Cortex of kidney (tissue), 1 donor: ENCODE measurements at places on chromosomes 4 and X.

- no peak for DNase-seq
Observed at GRCh38 chrX:120759685-120760084, 116.0 kb downstream of the CT47B1 start.

- DNase-seq, result no peak
Observed at GRCh38 chr4:174882317-174882992, 35.7 kb upstream of the ADAM29 start.

- no peak for DNase-seq
Observed at GRCh38 chrX:108199691-108200090, 108.1 kb downstream of the ATG4A start.

DNA sequence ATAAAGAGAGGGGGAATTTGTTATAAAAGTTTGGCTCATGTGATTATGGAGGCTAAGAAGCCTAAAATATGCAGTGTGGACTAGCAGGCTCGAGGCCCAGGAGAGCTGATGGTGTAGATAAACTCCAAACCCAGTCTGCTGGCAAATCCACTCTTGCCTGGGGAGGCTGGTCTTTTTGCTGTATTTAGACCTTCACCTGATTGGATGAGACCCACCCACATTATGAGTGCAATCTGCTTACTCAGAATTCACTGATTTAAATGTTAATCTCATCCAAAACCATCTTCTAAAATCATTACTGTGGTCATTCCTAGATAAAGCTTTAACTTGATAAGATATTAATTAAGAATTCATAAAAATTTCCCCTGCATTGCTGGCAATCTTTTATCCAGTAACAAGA lies 473.2 kb downstream of the TMA16 start:
- no peak for DNase-seq

- no peak for DNase-seq
Observed at GRCh38 chr4:105568584-105568983, 16.2 kb downstream of the ARHGEF38 start.

DNA sequence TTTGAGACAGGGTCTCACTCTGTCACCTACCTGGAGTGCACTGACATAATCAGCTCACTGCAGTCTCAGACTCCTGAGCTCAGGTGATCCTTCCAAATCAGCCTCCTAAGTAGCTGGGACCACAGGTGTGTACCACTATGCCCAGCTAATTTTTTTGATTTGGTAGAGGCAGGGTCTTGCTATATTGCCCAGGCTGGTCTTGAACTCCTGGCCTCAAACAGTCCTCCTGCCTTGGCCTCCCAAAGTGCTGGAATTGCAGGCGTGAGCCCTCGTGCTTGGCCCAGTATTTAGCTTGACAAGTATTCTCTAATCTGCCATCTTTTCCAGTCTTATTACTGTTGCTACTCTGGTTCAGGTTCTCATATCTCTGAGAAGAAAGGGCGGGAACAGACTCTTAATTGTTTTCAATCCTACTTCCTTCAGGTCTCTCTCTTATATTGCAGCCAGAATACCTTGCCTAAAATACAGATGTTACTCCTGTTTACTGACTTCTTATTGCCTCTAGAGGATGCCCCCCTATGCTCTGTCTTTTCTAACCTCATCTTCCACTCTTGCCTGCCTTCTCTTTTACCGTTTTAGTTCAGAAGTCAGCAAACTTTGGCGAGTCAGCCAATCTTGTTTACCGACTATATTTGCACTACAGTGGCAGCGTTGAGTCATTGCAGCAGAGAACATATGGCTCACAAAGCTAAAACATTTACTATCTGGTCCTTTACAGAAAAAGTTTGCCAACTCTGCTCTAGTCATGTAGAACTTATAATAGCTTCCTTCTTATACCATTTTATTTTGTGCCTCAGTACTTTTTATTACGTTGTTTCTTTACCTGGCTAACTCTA lies 19.0 kb downstream of the MRPL1 start:
- DNase-seq, result no peak

DNA sequence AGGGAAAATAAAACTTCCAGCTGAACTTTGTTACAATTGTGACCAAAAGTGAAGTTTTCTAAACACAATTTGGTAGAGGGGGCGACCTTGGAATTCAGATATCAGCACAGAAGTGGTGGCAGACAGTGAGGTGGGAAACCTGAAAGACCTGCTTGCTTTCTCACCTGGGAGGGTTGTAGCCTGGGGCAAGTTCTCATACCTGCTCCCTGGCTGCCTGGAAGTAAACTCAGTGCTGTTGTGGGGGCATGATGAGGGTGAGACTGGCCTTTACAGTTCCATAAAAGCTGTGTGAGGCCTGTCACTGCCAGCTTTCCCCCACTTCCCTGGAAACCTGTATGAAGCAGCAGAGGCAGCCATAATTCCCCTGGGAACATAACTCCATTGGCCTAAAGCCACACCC lies 1180.2 kb downstream of the FAM133A start:
- DNase-seq, result no peak

- DNase-seq, result no peak
Observed at GRCh38 chrX:153806999-153807575, 12.6 kb downstream of the SSR4 start.

GRCh38 chrX:24110069-24110468 lies 39.5 kb upstream of the ZFX start:
- no peak for DNase-seq

DNA sequence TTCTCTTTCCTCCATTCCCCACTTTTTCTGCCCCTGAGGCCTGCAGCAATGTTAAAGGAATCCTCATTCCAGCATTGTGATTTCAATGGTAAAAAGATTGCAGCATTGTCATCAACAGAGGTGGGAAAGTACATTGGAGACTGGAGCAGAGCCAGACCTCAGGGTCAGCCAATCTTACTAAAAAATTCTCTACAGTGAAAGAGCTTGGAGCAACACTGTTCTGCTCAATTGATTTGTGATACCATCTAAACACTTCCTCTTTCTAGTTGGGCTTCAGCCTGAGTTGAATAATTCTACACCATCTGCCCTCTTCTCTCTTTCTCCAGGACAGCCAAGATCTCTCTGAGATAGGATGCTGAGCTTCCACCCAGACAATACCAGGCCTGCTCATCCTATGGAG lies 176.5 kb downstream of the AR start:
- DNase-seq, result no peak

DNA sequence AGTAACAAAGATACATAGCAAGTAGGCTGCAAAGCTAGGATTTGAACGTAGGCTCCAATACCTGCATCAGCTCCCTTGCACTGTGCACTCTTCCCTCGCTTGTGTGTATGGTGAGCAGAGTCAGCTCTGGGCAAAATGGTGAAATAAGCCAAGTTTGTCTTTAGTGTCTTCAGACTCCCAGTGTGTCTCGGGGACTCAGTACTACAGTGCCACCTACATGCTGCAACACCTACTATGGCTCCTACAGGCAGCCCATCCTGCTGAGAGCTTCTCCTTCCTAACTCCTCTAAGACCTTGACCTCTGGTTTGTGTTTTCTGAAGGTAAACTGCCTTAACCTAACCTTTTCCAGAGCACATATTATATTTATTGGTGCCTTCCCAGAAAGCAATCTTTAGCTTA lies 42.5 kb downstream of the RTL9 start:
- no peak for DNase-seq

GRCh38 chrX:26722666-26723428 lies 506.9 kb downstream of the MAGEB5 start:
- DNase-seq, result no peak

- no peak for DNase-seq
Observed at GRCh38 chr4:186790630-186791029, 67.0 kb upstream of the FAT1 start.

GRCh38 chr4:148253768-148254167 lies 188.4 kb downstream of the NR3C2 start:
- DNase-seq, result no peak

- no peak for DNase-seq
Observed at GRCh38 chr4:185921583-185922555, 109.9 kb upstream of the SORBS2 start.

GRCh38 chr4:145427991-145428390 lies 53.7 kb upstream of the SMAD1 start:
- DNase-seq, result no peak

DNA sequence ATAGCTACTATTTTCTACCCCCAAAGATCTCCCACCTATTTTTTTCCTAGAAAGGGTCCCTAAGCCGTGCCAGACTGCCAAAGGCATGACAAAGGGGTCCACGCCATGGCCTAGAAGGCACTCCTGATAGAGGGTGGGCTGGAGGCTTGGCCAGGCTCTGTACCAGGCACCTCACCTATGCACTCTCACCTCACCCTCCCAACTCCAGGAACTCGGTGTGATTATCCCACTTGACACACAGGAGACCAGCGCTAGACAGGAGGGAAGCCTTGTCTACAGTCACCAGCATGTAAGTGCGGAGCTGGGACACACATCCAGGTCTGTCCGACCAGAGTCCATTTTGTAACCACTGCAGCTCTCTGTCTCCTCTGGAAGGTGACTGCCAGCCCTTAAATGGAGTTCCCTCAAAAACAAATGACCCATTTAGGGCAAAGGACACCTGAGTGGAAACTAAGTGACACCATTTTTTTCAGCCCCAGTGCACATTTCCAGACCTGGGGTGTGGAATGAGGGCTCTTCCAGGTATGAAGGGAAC lies 106.4 kb downstream of the RTL5 start:
- no peak for DNase-seq

DNA sequence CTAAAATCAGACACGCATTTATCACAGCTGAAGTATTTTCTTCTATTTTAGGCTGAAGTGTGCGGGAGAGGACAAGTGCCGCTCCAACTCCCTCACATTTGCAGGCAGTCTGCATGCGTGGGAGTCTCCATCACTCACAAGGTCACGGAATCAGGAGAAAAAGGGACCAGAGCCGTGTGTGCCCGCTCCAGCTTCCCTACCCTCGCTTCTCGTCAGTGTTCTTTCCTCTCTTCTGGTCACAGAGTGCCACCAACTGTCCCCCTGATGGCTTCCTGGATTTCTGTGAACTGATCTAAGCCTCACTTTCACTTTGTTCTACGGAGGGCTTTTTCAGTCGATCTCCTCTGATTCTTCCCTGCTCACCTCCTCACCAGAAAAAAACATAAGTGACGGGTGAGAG lies 407.4 kb upstream of the AADAT start:
- no peak for DNase-seq

DNA sequence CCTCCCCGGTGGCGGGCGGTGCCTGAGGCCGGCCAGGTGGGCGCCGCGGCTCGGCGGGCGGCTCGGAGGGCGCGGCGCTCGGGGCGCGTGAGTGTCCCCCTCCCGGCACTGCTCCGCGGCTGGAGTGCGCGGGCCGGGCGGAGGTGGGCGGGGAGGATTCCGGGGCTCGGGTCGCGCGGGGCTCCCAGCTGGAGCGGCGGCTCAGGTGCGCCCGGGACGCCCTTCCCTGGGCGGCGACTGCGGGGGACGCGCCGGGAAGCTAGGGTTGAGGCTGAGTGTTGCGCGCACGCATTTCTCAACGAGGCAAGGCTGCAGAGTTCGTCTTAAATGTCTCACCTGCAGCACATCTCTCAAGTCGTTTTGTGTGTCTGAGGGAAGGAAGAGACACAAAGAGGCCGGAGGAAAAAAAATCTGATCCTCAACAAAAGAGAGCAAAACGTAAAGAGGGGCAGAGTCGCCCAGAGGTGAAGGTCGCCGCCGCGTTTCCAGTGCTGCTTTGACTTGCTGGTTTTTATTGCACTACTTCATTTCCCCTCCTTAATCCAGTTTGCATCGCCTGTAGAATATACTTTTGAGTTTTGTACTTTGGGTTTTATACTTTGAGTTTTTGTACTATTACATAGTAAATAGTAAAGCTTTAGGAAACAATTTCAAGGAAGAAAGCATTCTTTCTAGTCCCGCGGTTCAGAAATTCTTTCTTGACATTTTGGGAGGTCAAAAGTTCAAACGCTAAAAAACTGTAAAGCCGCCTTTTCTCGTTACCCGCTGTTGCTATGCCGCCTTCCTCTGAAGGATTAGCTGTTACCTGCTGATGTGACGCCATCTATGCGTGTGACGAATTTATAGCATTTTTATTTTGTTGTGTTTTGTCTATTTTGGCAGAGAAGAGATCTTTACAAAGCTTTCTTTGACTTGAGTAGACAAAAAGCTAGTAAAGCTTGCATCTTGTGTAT lies 106.5 kb upstream of the STOX2 start:
- no peak for DNase-seq

GRCh38 chr4:156538210-156538609 lies 433.4 kb downstream of the PDGFC start:
- no peak for DNase-seq

- DNase-seq, result no peak
Observed at GRCh38 chr4:39718366-39719323, 20.7 kb downstream of the UBE2K start.

DNA sequence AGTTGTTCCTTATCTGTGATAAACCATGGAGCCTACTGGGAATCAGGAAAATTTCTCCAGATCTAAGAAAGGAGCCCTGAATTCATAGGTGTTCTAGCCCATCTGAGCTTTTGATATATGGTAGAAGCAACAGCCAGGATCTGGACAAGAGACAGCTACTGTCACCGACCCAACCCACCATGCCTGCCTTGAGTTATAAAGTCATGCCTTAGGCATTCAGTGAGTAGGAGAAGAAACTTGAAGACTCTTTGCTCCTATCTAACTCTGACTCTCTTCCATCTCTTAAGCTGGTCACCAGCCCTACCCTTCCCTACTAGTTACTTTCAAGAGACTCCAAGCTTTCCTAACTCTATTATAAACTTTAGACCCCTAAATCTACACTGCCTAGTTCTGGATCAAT lies 83.9 kb upstream of the FAM9B start:
- DNase-seq, result no peak

DNA sequence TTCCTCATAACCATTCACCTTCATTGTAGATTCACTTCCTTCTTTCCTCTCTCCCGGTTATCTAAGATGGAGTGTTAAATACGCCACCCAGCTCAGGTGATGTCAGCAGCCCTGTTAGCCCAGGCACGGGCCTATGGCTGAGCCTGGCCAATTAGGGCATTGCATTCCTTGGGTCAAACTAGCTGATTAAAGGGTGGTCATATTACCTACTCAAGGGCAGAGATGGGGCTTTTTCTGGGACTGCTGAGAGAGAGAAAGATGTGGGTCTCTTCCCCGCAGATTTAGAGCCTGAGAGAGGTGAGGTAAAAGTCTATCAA lies 39.9 kb upstream of the AFAP1 start:
- DNase-seq, result no peak

DNA sequence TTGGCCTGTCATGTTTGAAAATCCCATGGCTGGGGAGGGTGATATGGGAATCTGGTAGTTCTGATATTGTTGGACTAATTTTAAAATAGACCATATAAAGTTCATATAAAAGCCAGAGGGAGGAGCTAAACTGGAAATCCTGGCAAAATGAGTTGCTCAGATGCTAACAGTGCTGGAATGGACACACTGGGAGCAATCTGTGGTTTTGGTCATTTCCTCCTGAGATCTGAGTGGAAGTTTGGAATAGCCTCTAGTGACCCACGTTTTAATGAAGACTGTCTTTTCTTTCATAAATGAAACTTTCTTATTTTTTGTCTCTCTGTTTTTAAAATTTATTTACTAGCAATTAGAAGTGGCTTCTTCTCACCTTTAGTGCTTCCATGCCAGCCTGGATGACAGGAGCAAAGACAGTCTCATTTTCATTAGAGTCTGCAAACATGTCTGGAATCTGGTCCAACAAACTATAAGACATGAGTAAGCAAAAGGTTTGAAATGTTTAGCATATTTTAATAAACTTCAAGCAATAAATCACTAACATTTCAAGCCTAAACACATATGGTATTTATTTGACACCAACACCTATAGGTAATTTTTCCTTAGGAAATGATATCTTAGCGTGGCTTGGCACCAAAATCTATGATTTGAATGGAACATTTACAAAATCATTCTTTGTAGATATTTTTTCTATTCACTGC lies 66.6 kb downstream of the METTL14 start:
- DNase-seq, result no peak
